ENCODE measurements at places on chromosomes 12 and 14.

- no peak for DNase-seq
Observed at GRCh38 chr14:49971156-49972130, 78.6 kb downstream of the ARF6 start.

DNA sequence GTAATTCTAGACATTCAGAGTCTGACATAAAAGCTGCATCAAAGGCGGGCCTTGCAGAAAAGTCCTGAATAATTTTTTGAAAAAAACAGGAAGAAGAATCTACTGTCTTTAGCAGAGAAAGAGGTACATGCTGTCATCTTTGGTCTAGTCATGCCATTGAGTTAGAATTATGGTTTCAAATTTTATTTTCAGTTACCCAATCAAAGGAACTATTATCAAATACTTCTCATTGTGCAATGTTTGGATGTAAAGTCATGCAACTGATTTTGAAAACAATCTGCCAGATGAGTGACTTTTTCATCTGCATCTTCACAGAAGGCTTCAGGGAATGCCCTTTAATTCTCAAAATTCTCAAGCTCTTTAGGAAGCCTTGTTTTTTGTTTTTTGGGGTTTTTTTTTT is 803.5 kb downstream of the FLRT2 start:
- DNase-seq, result no peak

GRCh38 chr14:20469890-20470602 is 840 bp downstream of the PNP start:
- no peak for DNase-seq

GRCh38 chr12:122195405-122195804 is 8.1 kb upstream of the B3GNT4 start:
- DNase-seq, result no peak

All from nucleus accumbens (tissue), 56 donors.